ENCODE measurements at places on chromosomes 7 and 10. TPM values are rescaled to one million over a fixed set of nuclear protein-coding genes. Genes with fewer than 3 reads are reported as not detected.

GRCh38 chr10:59079386-59080226, 96.8 kb upstream of the PHYHIPL start:
- no peaks in the 10 kb centered on the region for H3K27me3 ChIP-seq
- H3K27ac ChIP-seq: no peak overlapping the region
- no peak for DNase-seq
- H3K4me1 ChIP-seq: no peaks in the 10 kb centered on the region

- H3K27me3 ChIP-seq: no peaks in the 10 kb centered on the region
- no peak for DNase-seq
- no peak overlapping the region for H3K4me3 ChIP-seq
- H3K36me3 ChIP-seq: no peaks in the 10 kb centered on the region
These were observed 466.3 kb downstream of the ARL4A start for GRCh38 chr7:13153742-13154141.

DNA sequence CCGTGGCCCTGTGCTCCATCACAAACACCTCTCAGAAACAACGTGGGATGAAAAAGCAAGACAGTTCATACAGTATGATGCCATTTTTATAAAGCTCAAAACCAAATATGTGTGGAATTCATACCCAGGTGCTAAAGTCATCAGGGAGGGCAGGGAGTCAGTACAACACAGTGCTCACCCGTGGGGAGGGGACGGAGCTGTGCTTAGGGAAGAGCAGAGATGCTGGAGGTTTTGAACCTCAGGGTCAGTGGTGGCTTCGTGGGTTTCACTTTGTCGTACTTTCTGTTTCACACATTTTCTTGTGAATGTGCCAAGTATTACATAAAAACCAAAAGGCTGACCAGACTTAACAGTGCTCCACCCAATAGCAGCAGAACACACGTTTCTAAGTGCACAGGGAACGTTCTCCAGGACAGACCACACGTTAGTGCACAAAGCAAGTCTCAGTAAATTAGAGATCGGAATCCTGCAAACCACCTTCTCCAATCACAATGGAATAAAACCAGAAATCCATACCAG, 21.2 kb downstream of the ZMIZ2 start:
- peak overlapping the region; percentile 58 for H3K4me3 ChIP-seq
- peak overlapping the region; percentile 88 for H3K27ac ChIP-seq
- H3K4me1 ChIP-seq: peaks cover 60% of the 10 kb centered on the region

- no peak overlapping the region for H3K4me3 ChIP-seq
- DNase-seq: no peak
- H3K4me1 ChIP-seq: no peaks in the 10 kb centered on the region
- no peaks in the 10 kb centered on the region for H3K36me3 ChIP-seq
- no peaks in the 10 kb centered on the region for H3K27me3 ChIP-seq
These were observed 500.0 kb downstream of the TYW1 start for GRCh38 chr7:67496589-67496988.

- no peaks in the 10 kb centered on the region for H3K27me3 ChIP-seq
- H3K4me1 ChIP-seq: peaks cover 4% of the 10 kb centered on the region
- no peak overlapping the region for H3K4me3 ChIP-seq
- H3K27ac ChIP-seq: no peak overlapping the region
- no peaks in the 10 kb centered on the region for H3K36me3 ChIP-seq
- DNase-seq: no peak
These were observed 722 bp downstream of the AGR2 start for GRCh38 chr7:16803881-16804673.

DNA sequence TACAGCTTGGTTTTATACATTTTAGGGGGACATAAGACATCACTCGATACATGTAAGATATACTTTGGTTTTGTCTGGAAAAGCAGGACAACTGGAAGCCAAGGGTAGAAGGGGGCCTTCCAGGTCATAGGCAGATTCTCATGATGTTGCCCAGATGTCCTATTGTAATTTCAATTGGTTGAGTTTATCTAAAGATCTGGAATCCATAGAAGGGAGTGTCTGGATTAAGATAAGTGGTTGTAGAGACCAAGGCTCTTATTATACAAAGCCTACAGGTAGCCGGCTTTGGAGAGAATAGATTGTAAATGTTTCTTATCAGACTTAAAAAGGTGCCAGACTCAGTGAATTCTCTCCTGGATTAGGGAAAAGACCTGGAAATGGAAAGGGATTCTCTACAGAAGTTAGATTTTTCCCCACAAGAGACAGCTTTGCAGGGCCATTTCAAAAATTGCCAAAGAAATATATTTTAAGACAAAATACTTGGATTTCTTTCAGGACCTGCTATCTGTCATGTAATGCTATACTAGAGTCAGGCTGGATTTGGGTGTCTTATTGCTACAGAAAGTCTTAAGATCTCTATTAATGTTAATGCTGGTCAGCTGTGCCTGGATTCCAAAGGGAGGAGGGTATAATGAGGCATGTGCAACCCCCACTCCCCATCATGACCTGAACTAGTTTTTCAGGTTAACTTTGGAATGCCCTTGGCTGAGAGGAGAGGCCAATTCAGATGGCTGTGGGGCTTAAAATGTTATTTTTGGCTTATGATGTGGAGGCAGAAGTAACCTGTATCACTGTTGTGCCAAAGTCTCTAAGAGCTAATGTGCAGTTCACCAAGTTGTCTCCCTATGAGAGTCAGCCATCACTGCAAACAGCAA, 511.1 kb upstream of the C7orf33 start:
- H3K4me1 ChIP-seq: no peaks in the 10 kb centered on the region
- no peaks in the 10 kb centered on the region for H3K27me3 ChIP-seq
- no peak overlapping the region for H3K4me3 ChIP-seq
- no peak for DNase-seq
- H3K36me3 ChIP-seq: no peaks in the 10 kb centered on the region
- no peak overlapping the region for H3K27ac ChIP-seq

GRCh38 chr7:47914717-47915615, 33.3 kb downstream of the PKD1L1 start:
- no peaks in the 10 kb centered on the region for H3K4me1 ChIP-seq
- no peak overlapping the region for H3K4me3 ChIP-seq
- no peak for DNase-seq
- H3K27me3 ChIP-seq: no peaks in the 10 kb centered on the region

Gene ZNF25
- total RNA-seq: 3.5 TPM

DNA sequence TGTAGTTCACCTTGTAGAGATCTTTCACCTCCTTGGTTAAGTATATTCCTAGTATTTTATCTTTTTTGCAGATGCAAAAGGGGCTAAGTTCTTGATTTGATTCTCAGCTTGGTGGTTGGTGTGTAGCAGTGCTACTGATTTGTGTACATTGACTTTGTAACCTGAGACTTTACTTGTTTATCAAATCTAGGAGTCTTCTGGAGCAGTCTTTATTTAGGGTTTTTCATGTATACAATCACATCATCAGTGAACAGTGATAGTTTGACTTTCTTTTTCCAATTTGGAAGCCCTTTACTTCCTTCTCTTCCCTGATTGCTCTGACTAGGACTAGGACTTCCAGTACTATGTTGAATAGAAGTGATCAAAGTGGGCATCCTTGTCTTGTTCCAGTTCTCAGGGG, 33.8 kb downstream of the GPR22 start:
- H3K27me3 ChIP-seq: no peaks in the 10 kb centered on the region
- H3K4me1 ChIP-seq: no peaks in the 10 kb centered on the region
- no peak overlapping the region for H3K27ac ChIP-seq

DNA sequence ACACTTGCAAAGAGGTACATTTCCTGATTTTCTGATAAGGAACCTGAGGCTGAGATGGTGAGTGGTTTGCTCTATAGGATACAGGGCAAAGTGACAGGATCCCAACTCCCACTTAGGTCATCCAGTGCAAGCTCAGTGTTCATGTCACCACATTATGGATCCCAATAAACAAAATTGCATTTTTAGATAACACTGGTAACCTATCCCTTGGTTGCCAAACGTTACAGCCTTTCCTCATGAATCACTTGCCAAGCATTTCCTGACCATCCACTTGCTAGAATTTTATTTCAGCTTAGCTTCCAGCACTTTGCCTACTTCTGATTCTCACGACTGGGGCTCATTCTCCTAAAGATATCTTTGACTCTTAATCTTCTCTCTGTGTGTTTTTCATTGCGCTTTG, 131.4 kb upstream of the ODAD2 start:
- no peak for DNase-seq
- H3K4me3 ChIP-seq: no peak overlapping the region
- no peaks in the 10 kb centered on the region for H3K4me1 ChIP-seq

Gene CISD1
- 23.8 TPM for total RNA-seq

- no peaks in the 10 kb centered on the region for H3K36me3 ChIP-seq
- H3K4me3 ChIP-seq: no peak overlapping the region
- H3K4me1 ChIP-seq: no peaks in the 10 kb centered on the region
These were observed 41.2 kb upstream of the ACSL5 start for GRCh38 chr10:112332509-112333228.

- no peak overlapping the region for H3K27ac ChIP-seq
- no peaks in the 10 kb centered on the region for H3K4me1 ChIP-seq
- no peak overlapping the region for H3K4me3 ChIP-seq
- DNase-seq: no peak
These were observed 149.2 kb upstream of the COL1A2 start for GRCh38 chr7:94245500-94245899.

DNA sequence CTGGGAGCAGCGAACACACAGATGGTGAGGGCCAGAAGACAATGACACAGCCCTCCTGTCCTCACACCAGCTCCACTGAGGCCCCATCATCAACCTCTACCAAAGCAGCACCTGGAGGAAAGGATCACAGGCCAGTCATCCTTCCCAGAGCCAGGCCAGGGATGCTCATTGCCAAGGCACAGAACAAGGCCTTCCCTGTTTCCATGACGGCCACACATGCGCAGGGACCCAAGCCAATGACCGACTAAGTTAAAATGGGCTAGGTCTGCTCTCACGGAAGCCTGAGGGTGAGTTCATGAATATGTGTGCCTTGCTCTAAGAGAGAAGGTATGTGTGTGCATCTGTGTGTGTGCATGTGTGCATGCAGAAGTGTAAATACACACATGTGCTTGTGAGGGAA, 39.6 kb downstream of the COBL start:
- DNase-seq: no peak
- no peak overlapping the region for H3K27ac ChIP-seq
- no peak overlapping the region for H3K4me3 ChIP-seq
- H3K27me3 ChIP-seq: no peaks in the 10 kb centered on the region
- no peaks in the 10 kb centered on the region for H3K4me1 ChIP-seq

Gene NKX6-2
- not detected for total RNA-seq

Gene ADGRA1
- not detected for total RNA-seq

Gene FAM25A
- total RNA-seq: not detected

- no peaks in the 10 kb centered on the region for H3K27me3 ChIP-seq
- no peak for DNase-seq
- H3K36me3 ChIP-seq: no peaks in the 10 kb centered on the region
- no peaks in the 10 kb centered on the region for H3K4me1 ChIP-seq
- H3K4me3 ChIP-seq: no peak overlapping the region
These were observed 295.9 kb downstream of the CSTF2T start for GRCh38 chr10:51403521-51403920.

GRCh38 chr10:10164848-10165247, 852.8 kb upstream of the CELF2 start:
- no peaks in the 10 kb centered on the region for H3K27me3 ChIP-seq
- H3K4me3 ChIP-seq: no peak overlapping the region

Gene RASA4B
- total RNA-seq: 11.4 TPM

Gene INMT
- total RNA-seq: 0.17 TPM

Gene ASZ1
- total RNA-seq: not detected

Gene MYH16
- not detected for total RNA-seq

Gene SHTN1
- total RNA-seq: not detected

DNA sequence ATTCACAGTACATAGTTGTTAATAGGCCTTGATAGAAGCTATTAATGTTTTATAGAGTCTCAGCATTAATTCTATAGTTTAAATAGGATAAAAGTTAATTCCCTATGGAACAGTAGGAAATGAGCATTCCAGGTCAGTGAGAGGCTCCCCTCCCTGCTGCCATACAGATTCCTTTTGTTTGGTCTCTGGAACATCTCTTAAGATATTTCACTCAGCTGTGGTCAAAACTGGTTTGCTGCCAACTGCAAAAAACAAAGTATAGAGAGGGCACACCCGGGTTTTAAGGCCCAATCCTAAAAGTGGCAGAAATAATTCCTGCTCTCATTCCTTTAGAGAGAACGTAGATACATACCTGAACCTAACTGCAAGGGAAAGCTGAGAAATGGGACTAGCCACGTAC, 51.3 kb downstream of the MDFIC start:
- DNase-seq: no peak
- no peak overlapping the region for H3K27ac ChIP-seq
- H3K36me3 ChIP-seq: peaks cover 40% of the 10 kb centered on the region
- no peak overlapping the region for H3K4me3 ChIP-seq

Gene CYP2C19
- total RNA-seq: not detected

Gene SLC16A12
- not detected for total RNA-seq
